Activated naive CD4-positive, alpha-beta T cell treated with anti-CD3 and anti-CD28 coated beads, Interleukin-2, amount 10 ng/mL, durations not matched to agents 7 days and 5 days (primary cell): ENCODE measurements at places on chromosomes 16 and 17.

- DNase-seq: no peak
These were observed 46.2 kb upstream of the RBFOX3 start for GRCh38 chr17:79657036-79657435.

GRCh38 chr16:60792437-60792836 is 1243.8 kb downstream of the CDH8 start:
- DNase-seq: no peak

GRCh38 chr17:34865716-34866115 is 95.5 kb downstream of the CCT6B start:
- no peak for DNase-seq

DNA sequence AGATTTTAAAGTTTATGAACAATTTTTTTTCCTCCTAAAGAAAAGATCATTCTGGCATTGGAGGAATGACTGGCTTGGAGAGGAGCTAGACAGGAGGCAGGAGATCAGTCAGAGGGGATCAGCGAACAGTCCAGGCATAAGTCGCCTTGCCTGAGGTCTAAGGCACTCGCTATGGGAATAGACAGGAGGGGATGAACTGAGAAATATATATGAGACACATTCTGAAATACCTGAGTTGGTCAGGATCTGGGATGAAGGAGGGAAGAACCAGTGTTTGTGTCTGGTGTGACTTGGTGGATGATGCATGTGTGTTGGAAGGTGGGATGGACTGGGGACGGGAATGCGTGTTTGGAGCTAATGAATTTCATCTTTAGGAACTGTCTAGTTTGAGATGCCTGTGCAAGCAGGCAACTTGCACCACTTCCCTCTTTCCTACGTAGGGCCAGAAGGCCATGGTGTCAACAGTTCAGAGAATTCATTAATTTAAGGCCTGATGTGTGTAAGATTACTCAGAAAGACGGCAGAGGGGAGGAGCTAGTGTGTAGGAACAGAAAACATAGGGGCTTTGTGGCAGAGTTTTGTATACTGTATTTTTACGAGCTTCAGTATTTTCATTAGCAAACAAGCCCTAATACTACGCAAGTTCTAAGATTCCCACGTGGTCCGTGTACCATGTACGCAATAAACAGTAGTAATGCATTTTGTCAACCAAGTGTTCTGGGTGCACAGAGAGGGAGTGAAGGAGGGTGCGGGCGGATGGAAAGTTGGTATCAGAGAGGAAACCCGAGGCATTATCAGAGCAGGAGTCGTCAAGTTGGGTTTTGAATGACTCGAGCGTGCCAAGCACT is 825 bp downstream of the HEATR6 start:
- DNase-seq: peak; percentile 23

- DNase-seq: no peak
These were observed 925.4 kb downstream of the CDH11 start for GRCh38 chr16:64196444-64196843.

GRCh38 chr17:57121308-57122042 is 36.4 kb downstream of the AKAP1 start:
- DNase-seq: peak; percentile 25

- no peak for DNase-seq
These were observed 26.0 kb downstream of the ERCC4 start for GRCh38 chr16:13945744-13946485.

DNA sequence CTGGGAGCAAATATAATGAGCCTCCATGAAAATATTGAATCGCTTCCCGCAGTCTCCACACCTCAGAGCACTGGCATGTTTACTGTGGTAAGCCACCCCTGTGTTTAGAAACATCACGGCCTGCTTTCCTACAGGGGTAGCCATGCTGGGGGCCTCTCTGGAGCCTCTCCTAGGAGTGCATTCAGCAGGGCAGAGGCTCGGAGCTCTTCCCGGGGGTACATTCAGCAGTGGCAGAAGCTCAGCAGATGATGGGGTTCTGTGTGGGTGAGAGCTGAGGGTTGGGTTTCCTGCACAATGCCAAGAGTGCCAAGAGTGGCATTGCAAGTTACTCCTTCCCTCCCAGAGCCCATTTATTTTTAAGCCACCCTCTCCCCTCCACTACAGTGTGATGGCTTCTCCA is 386.6 kb downstream of the SEC14L1 start:
- peak; percentile 8 for DNase-seq

- peak; percentile 67 for DNase-seq
These were observed 57.3 kb downstream of the RAP1GAP2 start for GRCh38 chr17:2853283-2854142.

DNA sequence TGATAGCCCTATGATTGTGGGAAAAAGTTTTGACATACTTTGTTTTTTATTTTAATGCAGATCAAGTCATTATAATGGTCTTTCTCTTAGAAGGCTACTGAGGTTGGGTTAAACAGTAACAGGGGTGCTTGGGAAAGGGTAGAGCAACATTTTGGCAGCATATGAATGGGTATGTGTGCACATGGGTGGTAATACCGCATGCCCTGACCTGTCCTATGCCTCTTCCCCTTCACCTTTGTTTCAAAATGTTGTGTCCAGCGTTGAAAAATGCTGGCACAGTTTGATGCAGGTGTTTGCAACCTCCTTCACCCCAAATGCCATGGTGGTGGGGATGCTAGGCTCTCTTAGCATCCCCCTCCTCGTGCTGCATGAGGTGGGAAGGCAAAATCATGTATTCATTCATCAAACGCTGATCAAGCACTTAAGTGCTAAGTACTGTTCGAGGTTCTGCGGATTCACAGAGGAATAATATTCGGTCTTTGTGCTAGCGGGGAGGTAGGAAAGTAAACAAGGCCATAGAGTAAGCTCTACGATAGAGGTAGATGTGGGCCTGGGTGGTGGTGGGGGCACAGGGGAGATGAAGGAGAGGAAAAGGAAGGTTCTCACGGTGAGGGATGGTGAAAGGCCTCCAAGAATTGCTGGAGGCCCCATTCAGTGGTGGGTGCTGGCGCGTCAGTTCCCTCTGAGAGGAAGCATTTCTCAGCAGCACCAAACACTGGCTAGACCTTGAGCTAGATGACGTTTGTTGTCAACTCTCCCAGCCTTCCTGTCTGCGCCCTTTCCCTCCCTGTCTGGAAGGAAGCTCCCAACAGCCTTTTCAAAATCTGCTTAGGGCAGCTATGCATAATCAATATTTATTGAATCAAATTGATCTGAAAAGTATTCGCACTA is 13.3 kb upstream of the MARCHF10 start:
- DNase-seq: no peak

- no peak for DNase-seq
These were observed 15.2 kb downstream of the CNGB1 start for GRCh38 chr16:57955572-57956188.
